ENCODE measurements at places on chromosomes 1 and 21. TPM values are rescaled to one million over a fixed set of nuclear protein-coding genes. Genes with fewer than 3 reads are reported as not detected.

ASTN1 gene
- not detected for total RNA-seq

CHI3L2 gene
- total RNA-seq: 0.54 TPM

RNU1-3 gene
- not detected for total RNA-seq

GPX7 gene
- not detected for total RNA-seq

AMPD1 gene
- not detected for total RNA-seq

MECR gene
- 20.9 TPM for total RNA-seq

OVAAL gene
- total RNA-seq: not detected

FMO2 gene
- not detected for total RNA-seq

GPBP1L1 gene
- 33.1 TPM for total RNA-seq

WDR64 gene
- total RNA-seq: not detected

IQCC gene
- 2.3 TPM for total RNA-seq

OR2T35 gene
- total RNA-seq: not detected

AMY1C gene
- total RNA-seq: not detected

FBXO2 gene
- total RNA-seq: 9.3 TPM

Data from A549 treated with CpdA at 1 μM for 4 hours (cell line).